Diencephalon (tissue), 1 donor: ENCODE measurements at places on chromosomes 13 and 19. TPM values are rescaled to one million over a fixed set of nuclear protein-coding genes. Genes with fewer than 3 reads are reported as not detected.

The PTGIR gene
- 0.23 TPM for total RNA-seq

The CGB2 gene
- total RNA-seq = not detected

The ZNF844 gene
- 12.9 TPM for total RNA-seq

The ANGPTL4 gene
- total RNA-seq = 1.6 TPM

The C2CD4C gene
- total RNA-seq = 28.8 TPM

The ZNF835 gene
- 12.7 TPM for total RNA-seq

The TTYH1 gene
- total RNA-seq = 191 TPM

The SBK3 gene
- not detected for total RNA-seq

The KLK14 gene
- total RNA-seq = not detected

The SIGLEC9 gene
- total RNA-seq = 0.69 TPM

The ZNF626 gene
- 36.4 TPM for total RNA-seq

The AKT2 gene
- total RNA-seq = 68.3 TPM

The FOXA3 gene
- not detected for total RNA-seq

The HIF3A gene
- 8.8 TPM for total RNA-seq

The ZNF100 gene
- 13.6 TPM for total RNA-seq

The SPRED3 gene
- total RNA-seq = 2.5 TPM

The GTPBP3 gene
- total RNA-seq = 15.0 TPM
